ENCODE measurements at places on chromosomes 5 and 9.

- no peak for DNase-seq
These were observed 29.8 kb upstream of the SMC5 start for GRCh38 chr9:70229026-70229425.

- DNase-seq, result no peak
These were observed 10.3 kb upstream of the GLE1 start for GRCh38 chr9:128494108-128494745.

- no peak for DNase-seq
These were observed 18.2 kb downstream of the TENT2 start for GRCh38 chr5:79630444-79630843.

DNA sequence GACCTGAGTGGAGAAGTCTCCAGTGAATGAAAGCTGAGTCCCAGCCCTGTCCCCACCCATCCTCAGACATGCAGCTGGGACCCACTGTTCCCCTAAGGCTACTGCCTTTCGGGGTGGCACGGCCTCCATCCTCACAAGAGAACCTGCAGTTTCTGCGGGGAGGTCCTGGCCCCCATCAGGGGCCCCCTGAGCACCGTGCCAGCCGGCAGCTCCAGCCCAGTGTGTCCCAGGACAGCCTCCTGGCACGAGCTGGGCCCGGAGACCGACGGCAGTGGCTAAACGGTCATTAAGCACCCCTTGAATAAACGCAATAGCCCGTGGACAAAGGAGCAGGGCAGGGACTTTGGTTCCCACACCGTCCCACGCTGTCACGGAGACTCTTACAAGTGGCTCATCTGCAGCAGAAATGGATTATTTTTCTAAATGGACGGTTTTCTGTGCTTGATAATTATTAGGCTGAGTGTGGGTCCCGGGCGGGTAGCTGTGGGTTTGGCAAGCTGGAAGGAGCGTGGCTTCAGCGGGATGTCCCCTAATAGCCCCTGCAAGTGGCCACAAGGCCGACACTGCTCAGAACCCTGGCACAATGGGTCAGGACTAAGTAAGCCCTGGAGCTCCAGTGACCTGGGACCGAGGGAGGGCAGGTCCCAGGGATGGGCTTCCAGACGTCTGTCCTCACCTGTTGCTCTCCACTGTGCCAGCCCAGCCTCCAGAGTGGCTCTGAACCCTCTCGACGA, 17.4 kb downstream of the FAM78A start:
- no peak for DNase-seq

GRCh38 chr9:95742821-95743220, 132.7 kb upstream of the ERCC6L2 start:
- DNase-seq, result no peak

- DNase-seq, result peak; percentile 81
These were observed 182.0 kb downstream of the GRIA1 start for GRCh38 chr5:153672347-153673090.

- no peak for DNase-seq
These were observed 404.6 kb downstream of the DMRT2 start for GRCh38 chr9:1454616-1455347.

DNA sequence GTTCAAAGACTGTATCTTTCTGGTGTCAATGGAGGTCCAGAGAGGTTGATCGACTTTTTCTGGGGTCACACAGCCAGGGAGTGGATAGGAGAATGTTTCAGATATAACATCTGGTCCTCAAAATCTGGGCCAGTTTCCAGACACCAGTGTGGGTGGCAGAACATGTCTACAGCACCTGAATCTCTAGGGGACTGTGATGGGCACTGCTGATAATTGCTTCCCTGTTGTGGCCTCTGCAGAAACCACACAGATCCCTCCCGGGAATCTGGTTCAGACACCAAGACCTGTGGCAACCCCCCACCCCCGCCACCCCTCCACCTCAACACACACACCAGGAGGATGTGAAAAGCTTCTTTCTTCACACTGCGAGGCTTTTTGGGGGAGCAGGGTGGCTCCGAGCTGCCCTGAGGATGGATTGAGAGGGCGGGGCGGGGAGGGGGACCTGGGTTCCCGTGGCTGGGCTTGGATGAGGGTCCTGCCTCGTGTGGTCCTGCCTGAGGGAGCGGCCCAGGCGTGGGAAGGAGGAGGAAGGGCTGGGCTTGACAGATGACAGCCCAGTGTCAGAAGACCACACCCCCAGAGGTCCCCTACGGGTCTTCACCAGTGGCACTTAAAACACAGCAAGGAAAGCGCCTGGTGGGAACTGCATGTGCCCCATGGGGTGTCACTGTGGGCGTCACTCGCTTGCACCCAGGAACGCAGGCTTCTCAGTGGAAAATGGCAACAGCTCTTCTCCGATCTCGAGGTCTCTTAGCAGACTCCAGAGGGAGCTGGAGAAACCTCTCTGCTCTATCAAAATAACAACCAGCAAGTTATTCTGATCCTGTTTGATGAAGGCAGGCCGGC, 55.2 kb downstream of the TRIP13 start:
- peak; percentile 34 for DNase-seq

DNA sequence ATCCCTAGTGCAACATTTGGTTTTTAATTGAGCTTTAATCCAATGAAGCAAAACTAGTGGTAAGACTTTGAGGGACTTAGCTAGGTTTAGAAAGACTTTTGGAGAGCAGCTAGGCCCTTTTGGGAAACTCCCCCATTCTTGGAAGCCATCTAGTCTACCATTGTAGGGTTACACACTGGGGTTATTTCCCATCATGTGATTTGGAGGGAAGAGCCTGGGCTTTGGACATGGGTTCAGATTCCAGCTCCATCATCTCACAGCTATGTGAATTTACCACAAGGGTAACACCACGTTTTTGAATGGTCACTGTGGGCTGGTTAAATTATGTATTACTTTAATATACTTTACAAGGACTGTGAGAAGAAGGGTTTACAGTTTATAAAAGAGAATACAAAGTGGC, 18.3 kb upstream of the TNFSF15 start:
- DNase-seq, result peak; percentile 80

GRCh38 chr5:134174841-134175839, 1.6 kb downstream of the SKP1 start:
- DNase-seq, result peak; percentile 56

- peak; percentile 92 for DNase-seq
These were observed 34.8 kb upstream of the TRIO start for GRCh38 chr5:14108170-14108996.

DNA sequence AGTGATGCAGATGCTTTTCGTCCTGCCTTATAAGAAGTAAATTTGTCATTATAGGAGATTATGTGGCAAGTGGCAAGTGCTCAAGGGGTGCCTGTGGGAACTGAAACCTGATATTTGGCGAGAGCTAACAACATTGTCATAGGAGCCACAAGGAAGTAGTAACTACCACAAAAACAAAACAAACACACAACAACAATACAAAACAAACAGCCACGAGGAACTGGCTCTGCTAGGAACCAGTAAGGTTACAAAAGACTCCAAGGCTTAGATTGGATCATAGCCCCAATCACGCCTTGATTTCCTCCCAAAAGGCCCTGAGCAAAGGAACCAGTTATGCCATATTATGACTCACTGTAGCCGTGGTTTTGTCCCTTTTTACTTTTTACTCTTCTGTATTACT, 1045.2 kb downstream of the CDH12 start:
- DNase-seq, result peak; percentile 73

DNA sequence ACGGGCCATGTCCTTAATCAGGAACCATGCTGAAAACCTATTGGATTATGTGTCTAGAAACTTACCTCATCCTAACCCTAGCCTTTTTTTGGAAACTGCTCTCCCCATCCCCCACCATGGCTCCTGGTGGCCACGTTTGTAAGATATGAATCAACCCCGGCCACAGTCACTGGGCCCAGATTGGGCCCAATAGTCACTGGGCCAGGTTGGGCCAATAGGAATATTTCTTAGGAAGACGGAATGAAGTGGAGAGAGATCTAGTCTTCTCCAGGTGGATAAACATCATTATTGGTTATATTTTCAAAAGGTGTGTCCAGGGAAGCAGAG, 468.7 kb downstream of the ARHGEF28 start:
- no peak for DNase-seq

DNA sequence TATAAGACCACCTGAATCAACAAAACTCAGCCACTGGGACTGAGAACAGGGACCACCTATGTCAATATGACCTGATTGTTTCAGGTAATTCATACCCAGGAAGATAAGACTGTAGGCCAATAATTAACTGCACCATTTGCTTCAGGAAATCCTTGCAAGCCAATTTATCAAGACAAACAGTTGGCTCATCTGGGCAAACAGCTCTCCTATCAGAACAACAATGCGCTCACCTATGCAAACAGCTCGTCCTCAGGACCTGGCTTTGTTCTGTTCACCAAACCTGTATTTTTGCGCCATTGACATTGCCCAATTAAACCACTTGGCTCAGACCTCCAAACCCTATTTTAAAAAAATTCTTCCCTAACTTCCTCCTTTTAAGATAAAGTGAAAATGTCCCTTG, 92.3 kb upstream of the MARCHF11 start:
- no peak for DNase-seq

GRCh38 chr9:69818750-69819345, 1.8 kb upstream of the CFAP95 start:
- DNase-seq, result peak; percentile 35

DNA sequence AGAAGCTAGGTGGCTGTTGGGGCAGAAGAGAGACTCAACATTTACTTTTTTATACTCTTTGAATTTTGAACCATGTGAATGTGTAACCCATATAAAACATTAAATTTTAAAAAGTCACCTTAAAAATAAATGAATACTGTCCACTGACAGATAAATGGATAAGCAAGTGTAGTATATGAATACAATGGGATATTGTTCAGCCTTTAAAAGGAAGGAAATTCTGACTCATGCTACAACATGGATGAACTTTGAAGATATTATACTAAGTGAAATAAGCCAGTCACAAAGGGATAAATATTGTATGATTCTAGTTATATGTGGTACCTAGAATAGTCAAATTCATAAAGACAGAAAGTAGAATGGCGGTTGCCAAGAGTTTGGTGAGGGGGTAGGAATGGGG, 113.9 kb downstream of the TMEM174 start:
- DNase-seq, result peak; percentile 14

- no peak for DNase-seq
These were observed 11.8 kb upstream of the UBE2D2 start for GRCh38 chr5:139549162-139549894.

- DNase-seq, result peak; percentile 44
These were observed 232.3 kb upstream of the TBCA start for GRCh38 chr5:78008356-78008967.

DNA sequence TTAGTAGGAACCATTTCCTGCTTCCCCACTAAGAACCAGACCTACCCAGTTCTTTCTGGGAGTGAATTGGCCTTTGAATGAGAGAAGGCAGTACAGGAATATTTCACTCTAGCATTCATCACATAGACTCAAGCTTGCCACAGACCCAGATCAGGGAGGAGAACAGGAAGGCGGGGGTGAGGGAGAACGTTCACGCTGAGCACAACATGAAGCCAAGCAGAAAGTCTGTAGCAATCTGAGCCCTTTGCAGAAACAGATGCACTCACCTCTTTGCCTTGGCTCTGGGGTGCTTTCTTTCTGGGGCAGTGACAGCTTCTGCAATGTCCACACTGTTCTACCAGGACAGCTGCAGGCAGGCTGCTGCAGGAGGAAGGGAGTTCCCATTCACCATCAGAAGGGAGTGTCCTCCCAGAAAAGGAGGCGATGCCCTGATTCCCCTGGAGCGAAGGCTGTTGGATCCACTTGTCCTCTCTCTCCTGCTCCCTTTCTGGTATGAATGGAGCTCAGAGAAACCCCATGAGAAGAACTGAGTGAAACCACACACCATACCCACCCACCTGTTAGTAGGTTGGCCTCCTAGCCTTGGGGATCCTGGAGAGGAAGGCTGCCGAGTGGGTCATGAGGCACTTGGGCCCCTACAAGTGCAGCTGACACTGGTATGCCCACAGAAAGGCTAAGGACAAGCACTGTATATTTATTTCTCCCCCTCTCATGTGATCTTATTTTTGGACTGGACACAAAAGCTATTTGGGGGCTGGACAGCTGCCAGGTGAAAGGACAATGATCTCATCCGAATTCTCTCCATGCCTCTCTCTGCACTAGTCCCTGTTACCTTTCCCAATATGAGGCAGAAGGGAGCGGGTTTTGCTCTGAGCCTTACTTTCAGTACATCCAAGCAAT, 11.7 kb upstream of the FGF1 start:
- peak; percentile 55 for DNase-seq

DNA sequence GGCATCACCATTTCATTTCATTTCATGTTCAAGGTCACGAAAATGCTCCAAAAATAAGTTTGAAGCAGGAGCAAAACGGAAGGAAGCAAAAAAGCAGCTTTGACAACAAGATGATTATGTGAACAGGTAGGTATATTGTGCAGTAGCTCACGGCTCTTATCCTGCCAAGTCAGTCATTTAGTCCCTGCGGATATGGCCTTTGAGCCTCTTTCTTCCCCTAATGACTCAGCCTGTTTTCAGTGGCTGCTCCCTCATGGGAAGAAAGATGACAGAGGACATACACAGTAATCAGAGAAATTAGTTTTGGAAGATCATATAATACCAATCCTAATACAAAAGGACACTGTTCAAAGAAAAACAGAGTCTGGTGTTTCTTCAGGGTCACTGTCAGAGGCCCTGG, 155.8 kb upstream of the GRAMD2B start:
- peak; percentile 16 for DNase-seq

DNA sequence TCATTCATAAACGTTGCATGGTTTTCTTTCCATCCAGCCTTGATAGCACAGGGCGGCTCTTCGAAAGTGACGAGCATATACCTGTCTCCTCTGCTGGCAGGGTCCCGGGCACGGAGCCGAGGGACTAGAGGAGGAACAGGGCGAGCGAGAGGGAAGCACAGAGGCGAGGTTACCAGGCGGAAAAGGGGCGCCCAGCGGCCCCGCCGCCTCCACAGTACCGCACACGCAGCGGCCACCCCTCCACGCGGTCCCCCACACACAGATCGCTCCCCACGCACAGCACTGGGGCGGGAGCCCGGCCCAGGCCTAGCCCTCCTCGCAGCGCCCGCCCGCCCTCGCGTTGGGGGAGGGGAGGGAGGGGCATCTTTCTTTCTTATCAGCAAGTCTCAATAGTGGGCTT, 296.6 kb upstream of the DAB2 start:
- no peak for DNase-seq

- no peak for DNase-seq
These were observed 15.3 kb downstream of the PLPP7 start for GRCh38 chr9:131304676-131305355.

DNA sequence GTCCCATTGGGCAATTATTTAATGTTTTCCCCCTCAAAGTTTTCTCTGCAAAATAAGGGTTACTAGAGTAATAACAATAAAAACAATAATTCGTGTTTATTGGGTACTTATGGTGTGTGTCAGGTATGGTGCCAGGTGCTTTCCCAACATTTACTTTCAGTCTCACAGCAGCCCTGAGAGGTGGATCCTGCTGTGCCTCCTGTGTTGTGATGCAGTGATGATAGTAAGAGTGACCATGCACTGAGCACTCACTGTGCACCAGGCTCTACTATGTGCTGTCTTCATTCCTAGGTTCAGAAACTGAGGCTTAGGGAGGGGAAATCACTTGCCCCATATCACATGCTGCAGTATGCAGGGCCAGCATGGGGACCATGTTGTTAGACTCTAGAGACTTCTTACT, 15.5 kb downstream of the OTULINL start:
- DNase-seq, result no peak

DNA sequence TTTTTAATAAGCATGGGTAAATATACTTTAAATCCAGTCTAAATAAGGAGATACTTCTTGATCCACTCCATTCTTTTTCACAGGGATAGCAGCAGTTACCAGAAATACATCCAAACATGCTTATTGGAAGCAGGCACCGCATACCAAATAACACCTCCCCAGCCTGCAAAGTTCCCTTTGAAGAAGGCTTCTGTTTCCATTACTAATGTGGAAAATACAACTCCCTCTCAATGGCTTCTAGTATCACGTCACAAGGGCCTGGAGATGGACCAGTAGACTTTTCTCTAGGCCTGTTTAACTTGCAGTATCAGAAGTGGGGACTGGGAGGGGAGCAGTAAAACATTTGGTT, 20.8 kb downstream of the TMEM245 start:
- no peak for DNase-seq
